ENCODE measurements at places on chromosomes 5 and 9. TPM values are rescaled to one million over a fixed set of nuclear protein-coding genes. Genes with fewer than 3 reads are reported as not detected.

Gene SPATA31A3
- polyA plus RNA-seq: not detected

Gene SH3RF2
- 1.7 TPM for polyA plus RNA-seq

DNA sequence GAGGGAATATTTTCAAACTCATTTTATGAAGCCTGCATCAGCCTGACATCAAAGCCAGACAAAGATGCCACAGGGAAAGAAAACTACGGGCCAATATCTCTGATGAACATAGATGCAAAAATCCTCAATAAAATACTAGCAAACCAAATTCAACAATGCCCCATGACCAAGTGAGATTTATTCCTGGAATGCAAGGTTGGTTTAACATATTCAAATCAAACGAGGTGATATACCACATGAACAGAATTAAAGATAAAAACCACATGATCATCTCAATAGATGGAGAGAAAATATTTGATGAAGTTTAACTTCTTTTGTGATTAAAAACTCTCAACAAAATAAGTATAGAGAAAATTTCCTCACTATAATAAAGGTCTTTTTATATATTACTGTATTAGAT lies 792.0 kb upstream of the ZNF608 start:
- H3K27me3 ChIP-seq: no peaks in the 10 kb centered on the region
- no peaks in the 10 kb centered on the region for H3K36me3 ChIP-seq
- no peak overlapping the region for H3K27ac ChIP-seq
- H3K4me1 ChIP-seq: no peaks in the 10 kb centered on the region
- H3K4me3 ChIP-seq: no peak overlapping the region
- no peak for DNase-seq

- peaks cover 26% of the 10 kb centered on the region for H3K4me1 ChIP-seq
- no peaks in the 10 kb centered on the region for H3K36me3 ChIP-seq
- no peak overlapping the region for H3K27ac ChIP-seq
- no peaks in the 10 kb centered on the region for H3K27me3 ChIP-seq
- no peak overlapping the region for H3K4me3 ChIP-seq
- DNase-seq: no peak
Measured at GRCh38 chr9:104869811-104870210, 58.1 kb downstream of the ABCA1 start.

DNA sequence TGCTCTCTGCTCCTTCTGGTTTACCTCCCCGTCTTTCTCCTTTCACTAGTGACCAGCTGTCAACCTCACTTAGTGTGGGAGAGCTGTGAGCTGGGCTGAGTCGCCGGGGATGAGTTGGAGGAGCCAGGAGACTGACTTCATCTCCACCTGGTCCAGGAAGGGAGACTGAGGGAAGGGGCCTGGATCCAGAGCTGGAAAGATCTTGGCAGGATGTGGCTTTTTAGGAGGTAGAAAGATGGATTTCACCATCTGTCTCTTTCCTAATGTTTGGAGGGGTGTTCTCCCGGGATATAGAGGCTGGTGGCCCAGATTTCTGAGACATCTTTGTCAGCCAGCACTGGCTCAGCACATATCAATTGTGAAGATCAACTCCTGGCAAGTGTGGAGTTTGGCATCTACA lies 37.1 kb upstream of the TNC start:
- no peak for DNase-seq
- no peak overlapping the region for H3K27ac ChIP-seq
- H3K27me3 ChIP-seq: no peaks in the 10 kb centered on the region
- H3K4me3 ChIP-seq: no peak overlapping the region
- no peaks in the 10 kb centered on the region for H3K36me3 ChIP-seq
